ENCODE measurements at places on chromosomes 12 and 14. TPM values are rescaled to one million over a fixed set of nuclear protein-coding genes. Genes with fewer than 3 reads are reported as not detected.

The KLHL33 gene
- not detected for total RNA-seq

The SLC41A2 gene
- total RNA-seq: 0.47 TPM

DNA sequence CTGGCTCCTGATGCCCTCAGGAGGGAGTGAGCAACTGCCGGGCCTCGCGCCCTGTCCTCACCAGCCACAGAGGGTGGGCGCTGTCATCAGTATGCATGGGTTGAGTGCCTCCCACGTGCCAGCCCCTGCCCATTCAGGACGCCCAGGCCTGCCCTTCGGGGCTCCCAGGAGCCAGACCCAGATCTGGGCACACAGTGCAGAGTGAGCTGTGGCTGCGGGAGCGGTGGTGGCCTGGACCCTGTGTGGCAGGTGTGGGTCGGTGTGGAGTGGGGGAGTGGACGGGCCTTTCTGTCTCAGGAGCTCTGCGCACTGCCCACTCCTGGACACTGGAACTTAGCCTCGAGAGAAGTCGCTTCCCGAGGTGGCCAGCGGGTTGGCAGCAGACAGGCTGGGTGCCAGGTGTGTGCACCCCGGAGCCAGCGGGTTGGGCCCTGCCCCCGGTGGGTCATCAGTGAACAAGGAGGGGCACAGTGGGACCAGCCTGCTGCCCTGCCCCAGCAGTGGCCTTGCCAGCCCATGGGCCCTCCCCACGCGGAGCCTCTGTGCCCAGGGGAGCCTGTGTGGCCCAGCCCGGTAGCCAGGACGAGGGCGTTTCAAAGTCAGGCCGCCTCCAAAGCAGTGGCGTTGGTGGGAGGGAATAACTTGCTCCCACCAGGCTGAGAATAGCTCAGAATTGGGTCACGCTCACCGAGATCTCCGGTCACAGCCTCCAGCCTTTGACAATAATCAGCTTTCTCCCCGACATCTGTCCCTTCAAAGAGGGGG lies 9.5 kb downstream of the TRMT61A start:
- no peak for DNase-seq

DNA sequence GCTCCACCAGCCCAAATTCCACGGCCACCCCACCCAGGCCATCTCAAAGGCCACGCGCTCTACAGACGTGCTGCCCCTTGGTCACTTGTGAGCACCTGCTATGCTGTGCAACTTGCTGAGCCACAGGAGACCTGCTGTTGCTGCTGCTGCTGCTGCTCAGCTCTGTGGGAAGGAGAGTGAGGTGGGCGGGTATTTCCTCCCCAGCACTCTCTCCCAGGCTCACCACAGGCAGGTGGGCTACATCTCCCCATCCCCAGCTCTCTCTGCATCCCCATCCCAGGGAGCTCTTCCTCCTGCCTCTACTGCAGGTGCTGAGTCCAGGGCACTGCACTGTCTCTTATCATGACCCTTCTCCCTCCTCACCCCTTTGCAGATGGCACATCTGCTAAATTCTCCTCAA lies 306.9 kb downstream of the BCL11B start:
- no peak for DNase-seq

- DNase-seq: no peak
These were observed 3.8 kb downstream of the ATF7IP start for GRCh38 chr12:14369311-14369710.

The FOXM1 gene
- 42.8 TPM for total RNA-seq

The DTX1 gene
- not detected for total RNA-seq

GRCh38 chr12:103542078-103542477 lies 45.0 kb upstream of the STAB2 start:
- DNase-seq: no peak

DNA sequence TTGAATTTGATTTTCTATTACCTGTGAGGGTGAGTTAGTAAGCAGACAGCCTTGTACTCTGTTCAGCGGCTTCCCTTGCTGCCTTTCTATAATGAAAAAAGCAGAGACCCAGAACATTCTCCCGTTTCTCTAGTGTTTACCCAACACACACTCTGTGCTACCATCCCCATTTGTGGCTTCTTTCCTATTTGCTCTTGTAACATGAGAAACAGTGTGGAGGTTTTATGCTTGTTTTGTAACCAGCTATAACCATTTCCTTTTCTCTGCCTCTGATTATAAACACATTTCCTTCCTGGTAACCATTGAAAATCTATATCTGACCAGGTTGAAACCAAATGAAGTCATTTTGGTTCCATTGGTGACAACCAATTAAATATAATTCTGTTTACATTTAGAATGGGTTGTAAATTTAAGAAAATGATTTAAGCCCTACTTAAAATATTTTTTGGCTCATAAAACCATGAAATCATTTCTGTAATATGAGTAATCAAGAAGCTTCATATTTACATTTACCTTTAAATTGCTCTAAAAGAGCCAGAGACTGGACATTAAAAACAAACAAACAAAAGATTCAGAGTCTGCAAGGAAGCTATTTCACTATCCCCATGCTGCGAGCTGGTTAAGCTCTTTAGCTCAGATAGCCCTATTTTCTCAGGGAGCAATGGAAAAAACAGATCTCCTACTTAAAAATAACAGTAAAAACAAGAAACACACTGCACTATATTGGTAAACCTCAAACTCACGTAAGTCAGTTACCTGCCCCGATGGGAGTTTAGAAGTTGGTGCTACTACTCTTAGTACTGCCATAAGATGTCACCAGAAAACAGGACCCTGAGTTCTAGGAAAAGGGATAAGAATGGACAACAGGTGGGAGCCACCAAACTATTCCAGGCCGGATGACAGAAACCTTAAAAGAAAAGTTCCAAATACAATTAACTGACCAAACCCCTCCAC lies 206.5 kb upstream of the EEA1 start:
- DNase-seq: no peak

- DNase-seq: no peak
These were observed 974.5 kb upstream of the FLRT2 start for GRCh38 chr14:84555493-84555892.

DNA sequence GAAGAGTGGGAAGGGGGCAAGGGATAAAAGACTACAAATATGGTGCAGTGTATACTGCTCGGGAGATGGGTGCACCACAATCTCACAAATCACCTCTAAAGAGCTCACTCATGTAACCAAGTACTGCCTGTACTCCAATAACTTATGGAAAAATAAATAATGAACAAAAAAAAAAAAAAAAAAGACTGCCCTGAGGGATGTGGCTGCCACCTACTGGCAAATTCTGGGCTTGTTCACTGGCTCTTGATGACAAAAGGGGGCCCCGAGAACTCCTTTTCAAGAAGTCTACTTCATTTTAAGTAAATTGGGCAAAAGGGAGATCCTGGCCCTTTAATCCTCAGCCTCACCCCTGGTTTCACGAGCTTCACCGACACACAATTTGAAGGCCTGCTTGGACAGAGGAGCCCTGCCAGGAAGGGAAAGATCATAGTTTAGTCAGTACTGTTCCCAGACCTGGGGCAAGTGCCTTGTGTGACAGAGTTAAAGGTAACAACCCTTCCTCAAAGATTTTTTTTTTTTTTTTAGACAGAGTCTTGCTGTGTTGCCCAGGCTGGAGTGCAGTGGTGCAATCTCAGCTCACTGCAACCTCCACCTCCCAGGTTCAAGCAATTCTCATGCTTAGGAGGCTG lies 26.1 kb upstream of the STAC3 start:
- DNase-seq: peak; percentile 56

The TGFB3 gene
- total RNA-seq: 2.3 TPM

The ALDH1L2 gene
- total RNA-seq: 9.6 TPM

- no peak for DNase-seq
These were observed 209.4 kb upstream of the CRY1 start for GRCh38 chr12:107302649-107303341.

The PIK3C2G gene
- not detected for total RNA-seq

DNA sequence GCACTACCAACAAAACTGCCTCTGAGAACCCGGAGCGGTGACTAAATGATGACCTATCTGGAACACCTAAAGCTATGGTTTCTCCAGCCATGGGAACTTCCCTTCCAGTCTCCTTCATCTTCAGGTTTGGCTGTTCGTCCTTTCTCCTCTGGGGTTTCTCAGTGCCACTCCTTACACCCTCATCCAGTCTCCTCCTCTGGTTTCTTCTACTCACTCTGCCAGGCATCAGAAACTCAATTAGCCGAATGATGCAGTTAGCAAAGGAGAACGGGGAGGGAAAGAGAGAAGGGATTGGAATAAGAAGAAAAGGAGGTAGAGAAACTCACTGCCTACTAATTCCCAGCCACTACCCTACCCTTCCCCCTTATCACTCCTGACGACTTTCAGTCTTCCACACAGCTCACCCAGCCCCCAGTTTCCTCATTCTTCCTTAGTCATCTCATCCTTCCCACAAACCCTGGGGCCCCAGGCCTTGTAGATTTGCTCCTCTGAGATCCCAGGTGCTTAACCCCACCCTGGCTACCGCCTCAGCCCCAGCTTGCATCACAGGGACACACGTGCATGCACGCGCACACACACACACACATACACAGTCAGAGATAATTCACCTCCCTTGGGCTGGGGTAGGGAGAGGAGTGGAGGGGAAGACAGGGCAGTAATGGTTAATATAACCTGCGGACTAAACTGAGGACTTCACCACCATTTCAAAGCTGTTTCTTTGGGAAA lies 13.0 kb downstream of the FGD6 start:
- DNase-seq: peak; percentile 80

The SBNO1 gene
- total RNA-seq: 77.1 TPM

GRCh38 chr12:49674318-49674981 lies 32.8 kb downstream of the FMNL3 start:
- DNase-seq: no peak

The SLC16A7 gene
- 0.18 TPM for total RNA-seq
